ENCODE measurements at places on chromosomes 12 and 14. TPM values are rescaled to one million over a fixed set of nuclear protein-coding genes. Genes with fewer than 3 reads are reported as not detected.

- H3K27ac ChIP-seq = no peak overlapping the region
- no peaks in the 10 kb centered on the region for H3K36me3 ChIP-seq
- no peak for DNase-seq
These were observed 82.3 kb downstream of the SLC38A4 start for GRCh38 chr12:46743456-46743855.

GRCh38 chr12:53205747-53206419 lies 1.2 kb downstream of the ITGB7 start:
- peaks cover 20% of the 10 kb centered on the region for H3K4me1 ChIP-seq
- DNase-seq = peak; percentile 74
- H3K27me3 ChIP-seq = no peaks in the 10 kb centered on the region
- no peak overlapping the region for H3K4me3 ChIP-seq

- no peaks in the 10 kb centered on the region for H3K36me3 ChIP-seq
- H3K27ac ChIP-seq = no peak overlapping the region
- DNase-seq = no peak
- H3K27me3 ChIP-seq = peaks cover 88% of the 10 kb centered on the region
These were observed 371.0 kb downstream of the ALG10 start for GRCh38 chr12:34393086-34393820.

DNA sequence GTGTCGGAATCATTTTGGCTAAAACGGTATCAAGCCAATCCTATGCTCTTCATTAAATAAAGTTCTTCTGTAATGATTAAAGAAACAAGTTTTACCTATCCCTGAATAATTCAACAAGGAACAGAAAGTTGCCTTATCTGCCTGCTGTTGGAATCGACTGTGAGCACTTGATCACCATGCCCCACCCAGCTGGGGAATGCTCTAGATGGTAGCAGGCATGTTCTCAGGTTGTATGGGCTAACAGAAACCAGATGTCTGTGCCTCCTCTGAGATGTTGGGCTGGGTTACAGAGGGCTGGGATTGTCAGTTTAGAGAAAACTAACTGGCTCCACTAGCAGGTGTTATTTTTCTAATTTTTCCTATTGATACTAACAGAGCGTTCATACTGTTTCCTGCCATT lies 28.9 kb downstream of the RTRAF start:
- H3K27me3 ChIP-seq = no peaks in the 10 kb centered on the region
- H3K4me3 ChIP-seq = no peak overlapping the region
- no peak for DNase-seq

GRCh38 chr12:111303531-111303930 lies 65.4 kb downstream of the PHETA1 start:
- no peaks in the 10 kb centered on the region for H3K4me1 ChIP-seq
- no peak overlapping the region for H3K27ac ChIP-seq
- no peak for DNase-seq
- H3K27me3 ChIP-seq = peaks cover 4% of the 10 kb centered on the region

GRCh38 chr12:118742431-118742830 lies 238.9 kb upstream of the SRRM4 start:
- H3K27ac ChIP-seq = no peak overlapping the region
- no peaks in the 10 kb centered on the region for H3K36me3 ChIP-seq
- DNase-seq = no peak

DNA sequence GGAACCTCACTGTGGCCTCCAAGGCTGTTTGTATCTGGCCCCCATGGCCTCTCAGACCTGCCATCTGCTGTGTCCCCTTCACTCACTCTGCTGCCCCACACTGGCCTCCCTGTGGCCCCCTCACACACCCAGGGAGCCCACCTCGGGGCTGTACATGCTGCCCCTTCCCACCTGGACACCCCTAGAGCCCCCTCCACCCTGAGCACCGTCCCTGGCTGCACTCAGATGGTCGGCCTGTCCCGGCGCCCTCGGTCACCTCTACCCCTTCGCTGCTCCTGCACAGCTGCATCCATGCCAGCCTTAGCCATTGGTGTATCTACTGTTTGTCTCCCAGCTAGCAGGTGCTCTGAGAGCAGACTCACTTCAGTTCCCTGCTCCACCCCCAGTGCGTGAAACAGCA lies 144.4 kb downstream of the RIMBP2 start:
- H3K27me3 ChIP-seq = no peaks in the 10 kb centered on the region
- no peak for DNase-seq
- no peaks in the 10 kb centered on the region for H3K36me3 ChIP-seq
- H3K4me1 ChIP-seq = no peaks in the 10 kb centered on the region
- H3K27ac ChIP-seq = no peak overlapping the region

- H3K36me3 ChIP-seq = 0 out of 2 replicates have a peak, but pooled peaks cover 3% of the 10 kb centered on the region
- H3K27me3 ChIP-seq = no peaks in the 10 kb centered on the region
- no peaks in the 10 kb centered on the region for H3K4me1 ChIP-seq
- DNase-seq = no peak
- no peak overlapping the region for H3K27ac ChIP-seq
- no peak overlapping the region for H3K4me3 ChIP-seq
These were observed 60.6 kb downstream of the MARK3 start for GRCh38 chr14:103445806-103446205.

GRCh38 chr14:81633496-81633895 lies 99.8 kb upstream of the SEL1L start:
- DNase-seq = no peak
- no peak overlapping the region for H3K4me3 ChIP-seq
- no peak overlapping the region for H3K27ac ChIP-seq
- H3K4me1 ChIP-seq = no peaks in the 10 kb centered on the region
- no peaks in the 10 kb centered on the region for H3K27me3 ChIP-seq
- H3K36me3 ChIP-seq = no peaks in the 10 kb centered on the region

GRCh38 chr12:48104531-48104930 lies 1.3 kb downstream of the SENP1 start:
- peaks cover 31% of the 10 kb centered on the region for H3K4me1 ChIP-seq
- H3K27ac ChIP-seq = no peak overlapping the region
- peak; percentile 76 for DNase-seq
- H3K27me3 ChIP-seq = no peaks in the 10 kb centered on the region
- peaks cover 4% of the 10 kb centered on the region for H3K36me3 ChIP-seq
- H3K4me3 ChIP-seq = peak overlapping the region; percentile 90

- H3K4me1 ChIP-seq = peaks cover 40% of the 10 kb centered on the region
- no peaks in the 10 kb centered on the region for H3K27me3 ChIP-seq
- no peaks in the 10 kb centered on the region for H3K36me3 ChIP-seq
These were observed at the start of gene CLIP1 for GRCh38 chr12:122421821-122422729. TSS of gene CLIP1 (minus strand) at chr12:122422669. CDS start at chr12:122380452, 42,217 bp downstream.

DNA sequence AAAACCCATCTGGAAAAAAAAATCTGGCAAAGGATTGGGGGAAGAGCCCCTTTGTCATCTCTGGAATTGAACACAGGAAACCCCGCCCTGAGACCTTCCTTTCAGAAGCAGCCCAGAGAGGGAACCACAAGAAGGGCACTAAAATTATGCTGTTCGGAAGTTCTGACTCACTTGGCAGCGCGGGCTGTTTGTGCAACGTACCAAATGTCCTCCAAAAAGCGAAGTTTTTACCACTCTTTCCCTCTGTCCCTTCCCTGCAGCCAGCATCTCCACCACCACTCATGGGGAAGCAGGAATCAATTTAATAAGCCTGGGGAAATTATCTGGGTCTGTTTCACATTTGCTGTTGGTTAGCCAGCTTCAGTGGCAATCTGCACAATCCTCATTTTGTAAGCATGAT lies 3.2 kb upstream of the SYNE3 start:
- peak; percentile 79 for DNase-seq
- H3K27ac ChIP-seq = peak overlapping the region; percentile 9
- peaks cover 26% of the 10 kb centered on the region for H3K4me1 ChIP-seq
- H3K4me3 ChIP-seq = peak overlapping the region; percentile 16
- H3K36me3 ChIP-seq = no peaks in the 10 kb centered on the region

DNA sequence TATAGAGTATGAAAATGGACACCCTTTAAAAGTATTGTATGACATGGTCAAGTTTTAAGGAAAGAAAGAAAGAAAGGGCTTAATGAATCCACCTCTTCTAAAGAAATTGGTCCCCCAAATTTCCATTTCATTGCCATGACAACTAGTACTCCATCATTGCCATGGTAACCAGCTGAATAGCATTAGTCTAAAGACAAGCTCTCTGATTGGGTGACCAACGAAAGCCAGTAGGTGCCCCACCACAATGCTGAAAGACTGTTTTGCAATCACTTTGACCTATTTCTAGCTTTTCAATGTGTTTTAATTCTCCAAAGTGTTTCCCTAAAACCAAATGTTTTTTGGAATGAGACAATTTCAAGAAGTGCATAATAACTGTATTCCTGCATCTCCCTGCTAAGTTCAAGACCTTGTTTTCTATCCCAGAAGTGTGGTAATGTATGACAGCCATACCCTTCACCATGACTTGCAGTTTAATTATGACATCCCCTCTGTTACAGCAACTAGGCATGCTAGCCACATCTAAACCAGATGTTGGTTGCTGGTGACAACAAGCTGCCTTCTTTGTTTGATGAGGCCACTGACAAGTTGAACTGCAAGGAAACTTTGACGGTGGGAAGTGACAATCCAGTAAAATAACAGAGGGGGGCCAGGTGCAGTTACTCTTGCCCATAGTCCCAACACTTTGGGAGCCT lies 46.7 kb downstream of the KICS2 start:
- no peak overlapping the region for H3K27ac ChIP-seq
- peaks cover 53% of the 10 kb centered on the region for H3K4me1 ChIP-seq
- no peaks in the 10 kb centered on the region for H3K27me3 ChIP-seq
- no peaks in the 10 kb centered on the region for H3K36me3 ChIP-seq
- no peak for DNase-seq

- H3K27me3 ChIP-seq = no peaks in the 10 kb centered on the region
- peak within 1 kb of the TSS; percentile 58 for H3K27ac ChIP-seq
- no peaks in the 10 kb centered on the region for H3K36me3 ChIP-seq
- H3K4me3 ChIP-seq = peak within 1 kb of the TSS; percentile 61
- DNase-seq = peak; percentile 67
- H3K4me1 ChIP-seq = peaks cover 16% of the 10 kb centered on the region
These were observed at the start of gene LPAR5 for GRCh38 chr12:6635856-6636531. TSS of gene LPAR5 (minus strand) at chr12:6635959. CDS start at chr12:6621248, 14,711 bp downstream.

DNA sequence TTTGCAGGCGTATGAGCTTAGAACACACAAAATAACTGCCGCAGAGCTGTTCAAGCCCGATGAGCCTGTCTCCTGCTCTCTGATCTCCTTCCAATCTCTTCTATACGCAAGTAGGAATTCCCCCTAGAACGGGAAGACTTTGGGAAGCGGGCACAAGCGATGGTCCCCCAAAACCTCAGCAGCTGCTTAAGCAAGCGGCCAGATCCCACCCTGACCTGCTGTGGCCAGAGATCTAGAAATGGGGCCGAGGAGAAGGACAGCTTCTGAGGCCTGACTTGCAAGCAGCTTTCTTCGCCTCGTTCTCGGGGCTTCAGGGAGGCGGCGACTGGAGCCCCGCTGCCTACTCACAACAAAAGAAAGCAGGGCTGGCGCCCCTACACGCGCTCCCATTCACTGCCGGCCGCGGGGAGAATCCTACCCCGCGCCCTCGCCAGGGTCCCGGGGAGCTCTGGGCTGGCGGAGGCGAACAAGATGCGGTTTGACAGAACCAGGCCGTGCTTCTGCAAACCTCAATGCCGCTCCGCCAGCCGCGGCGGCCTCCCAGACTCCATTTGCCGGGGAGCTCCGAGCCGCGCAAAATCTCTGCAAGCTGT lies 922 bp downstream of the TBX5 start:
- H3K27me3 ChIP-seq = peaks cover 98% of the 10 kb centered on the region
- H3K4me3 ChIP-seq = no peak overlapping the region
- DNase-seq = no peak
- H3K4me1 ChIP-seq = no peaks in the 10 kb centered on the region
- H3K36me3 ChIP-seq = no peaks in the 10 kb centered on the region

- no peak overlapping the region for H3K27ac ChIP-seq
- no peaks in the 10 kb centered on the region for H3K36me3 ChIP-seq
- DNase-seq = no peak
- H3K27me3 ChIP-seq = peaks cover 3% of the 10 kb centered on the region
These were observed 88.5 kb upstream of the CSRP2 start for GRCh38 chr12:76967181-76967885.

GRCh38 chr12:130870442-130871285 lies 1.2 kb upstream of the RAN start:
- H3K4me1 ChIP-seq = peaks cover 26% of the 10 kb centered on the region
- no peak overlapping the region for H3K27ac ChIP-seq
- DNase-seq = peak; percentile 61
- H3K36me3 ChIP-seq = peaks cover 32% of the 10 kb centered on the region
- H3K27me3 ChIP-seq = no peaks in the 10 kb centered on the region
- peak overlapping the region; percentile 62 for H3K4me3 ChIP-seq

- H3K27me3 ChIP-seq = no peaks in the 10 kb centered on the region
- 0 out of 2 replicates have a peak, but pooled peaks cover 6% of the 10 kb centered on the region for H3K4me1 ChIP-seq
- DNase-seq = no peak
- H3K36me3 ChIP-seq = no peaks in the 10 kb centered on the region
- H3K4me3 ChIP-seq = no peak overlapping the region
- H3K27ac ChIP-seq = no peak overlapping the region
These were observed 125.9 kb downstream of the CCER1 start for GRCh38 chr12:90829044-90829443.

GRCh38 chr14:27536748-27537147 lies 938.9 kb upstream of the NOVA1 start:
- H3K4me3 ChIP-seq = no peak overlapping the region
- H3K4me1 ChIP-seq = no peaks in the 10 kb centered on the region
- no peak overlapping the region for H3K27ac ChIP-seq
- no peaks in the 10 kb centered on the region for H3K27me3 ChIP-seq
- H3K36me3 ChIP-seq = no peaks in the 10 kb centered on the region

DNA sequence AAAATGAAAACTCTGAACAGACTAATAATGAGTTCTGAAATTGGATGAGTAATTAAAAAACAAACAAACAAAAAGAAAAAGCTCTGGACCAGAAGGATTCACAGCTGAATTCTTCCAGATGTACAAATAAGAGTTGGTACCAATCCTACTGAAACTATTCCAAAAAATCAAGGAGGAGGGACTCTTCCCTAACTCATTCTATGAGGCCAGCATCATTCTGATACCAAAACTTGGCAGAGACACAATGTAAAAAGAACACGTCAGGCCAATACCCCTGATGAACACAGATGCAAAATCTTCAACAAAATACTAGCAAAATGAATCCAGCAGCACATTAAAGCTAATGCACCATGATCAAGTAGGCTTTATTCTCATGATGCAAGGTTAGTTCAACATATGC lies 183.9 kb upstream of the CNOT2 start:
- no peaks in the 10 kb centered on the region for H3K4me1 ChIP-seq
- H3K36me3 ChIP-seq = no peaks in the 10 kb centered on the region
- no peaks in the 10 kb centered on the region for H3K27me3 ChIP-seq
- no peak overlapping the region for H3K4me3 ChIP-seq
- H3K27ac ChIP-seq = no peak overlapping the region
- peak; percentile 5 for DNase-seq

ZFHX2 gene
- 1.4 TPM for total RNA-seq

NFATC4 gene
- total RNA-seq = 11.5 TPM

GPX2 gene
- total RNA-seq = 4.3 TPM

TMTC1 gene
- 5.8 TPM for total RNA-seq

LRTM2 gene
- total RNA-seq = not detected

KRT71 gene
- total RNA-seq = not detected

TGM1 gene
- total RNA-seq = 2.6 TPM

CFAP73 gene
- not detected for total RNA-seq

SMIM41 gene
- not detected for total RNA-seq

SPX gene
- total RNA-seq = not detected

Data from PC-3 (cell line).